Keratinocyte (primary cell): ENCODE measurements at places on chromosomes 12 and 14. TPM values are rescaled to one million over a fixed set of nuclear protein-coding genes. Genes with fewer than 3 reads are reported as not detected.

NDRG2 gene
- 11.1 to 15.4 TPM (median 12.5 TPM) in 3 replicates for polyA plus RNA-seq

RNASE2 gene
- polyA plus RNA-seq, result not detected in 3 replicates

MGP gene
- 0.24 to 0.33 TPM (median 0.31 TPM) in 3 replicates for polyA plus RNA-seq

RIN3 gene
- 0.79 to 4.7 TPM (median 1.2 TPM) in 3 replicates for polyA plus RNA-seq

WNT1 gene
- not detected in 3 replicates for polyA plus RNA-seq

ZDHHC22 gene
- polyA plus RNA-seq, result not detected in 3 replicates

GPHB5 gene
- not detected in 3 replicates for polyA plus RNA-seq

ASCL1 gene
- polyA plus RNA-seq, result 0.03 TPM in 1 of 3 replicates, not detected in the others

CDH24 gene
- polyA plus RNA-seq, result 3.5 to 5.8 TPM (median 3.9 TPM) in 3 replicates

VRTN gene
- polyA plus RNA-seq, result not detected in 3 replicates

ART4 gene
- polyA plus RNA-seq, result not detected in 3 replicates

DNA sequence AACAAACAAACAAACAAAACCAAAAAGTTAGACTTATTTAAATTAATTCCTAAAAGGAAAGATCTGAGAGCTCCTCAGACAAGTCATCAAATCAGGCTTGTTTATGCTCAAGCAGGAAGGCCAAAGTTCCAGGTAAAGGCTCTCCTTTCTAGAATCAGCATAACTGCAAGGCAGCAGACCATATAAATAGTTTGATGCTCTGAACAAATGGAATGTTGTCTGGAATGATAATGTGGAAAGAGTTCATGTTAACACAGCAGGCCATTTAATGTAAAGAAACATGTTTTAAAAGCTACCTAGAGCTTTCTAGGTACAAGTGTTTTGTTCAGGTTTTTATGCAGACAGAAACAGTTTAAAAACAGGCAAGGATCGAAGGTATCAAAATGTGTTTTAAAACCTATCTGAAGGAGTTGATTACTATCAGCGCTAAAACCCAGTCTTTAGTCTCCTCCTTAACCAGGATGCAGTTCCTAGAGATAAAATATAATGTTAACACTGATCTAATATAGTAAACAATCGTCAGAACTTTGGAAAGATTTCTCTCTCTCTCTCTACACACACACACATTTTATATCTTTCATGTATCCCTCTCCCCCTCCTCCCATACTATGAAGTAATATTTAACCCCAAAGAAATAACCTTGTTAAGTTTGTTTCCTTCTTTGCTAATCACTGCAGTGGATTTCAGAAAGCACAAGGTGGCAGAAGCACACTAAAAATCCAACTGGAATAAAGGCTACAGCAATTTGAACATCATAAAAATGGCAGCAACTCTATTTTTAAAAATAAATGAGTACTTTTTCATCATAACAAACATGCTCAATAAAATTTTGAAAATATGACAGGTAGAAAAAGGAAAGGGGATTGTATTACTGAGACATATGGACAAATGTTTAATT lies 135.5 kb downstream of the PAWR start:
- DNase-seq, result no peak

DNA sequence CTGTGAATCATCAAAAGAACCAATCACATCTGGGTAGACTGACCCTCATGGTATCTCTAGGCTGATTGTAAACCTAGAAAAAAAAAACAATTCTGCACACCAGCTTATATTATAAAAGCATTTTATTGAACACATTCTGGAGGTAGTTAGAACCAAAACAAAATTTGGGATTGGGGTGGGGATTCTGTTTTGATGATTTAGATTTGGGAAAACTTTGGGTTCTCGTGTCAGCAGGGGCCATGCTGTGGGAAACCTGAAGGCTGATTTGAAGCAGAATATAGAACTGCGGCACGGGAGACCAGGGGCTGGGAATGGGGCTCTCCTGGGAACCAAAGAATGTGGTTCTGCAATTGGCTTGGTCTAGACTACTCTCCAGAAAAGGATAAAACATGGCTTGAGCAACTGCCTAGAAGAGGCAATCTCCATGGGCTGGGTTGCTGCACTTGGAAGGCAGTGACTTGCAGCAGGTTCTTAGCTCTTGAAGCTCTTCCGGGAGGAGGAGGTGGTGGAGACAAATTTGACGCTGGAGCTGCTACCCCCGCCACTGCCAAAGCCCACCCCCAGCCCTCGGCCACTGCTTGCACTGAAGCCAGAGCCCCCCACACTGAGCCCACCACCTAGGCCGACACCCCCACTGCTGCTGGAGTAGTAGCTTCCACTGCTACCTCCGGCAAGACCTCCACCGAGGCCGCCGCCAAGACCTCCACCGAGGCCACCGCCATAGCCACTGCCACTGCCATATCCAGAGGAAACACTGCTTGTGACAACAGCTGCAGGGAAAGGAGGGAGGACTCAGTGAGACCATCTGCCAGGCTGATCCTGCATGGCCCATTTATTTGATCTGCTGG lies 5.5 kb downstream of the KRT5 start:
- DNase-seq, result no peak

DNA sequence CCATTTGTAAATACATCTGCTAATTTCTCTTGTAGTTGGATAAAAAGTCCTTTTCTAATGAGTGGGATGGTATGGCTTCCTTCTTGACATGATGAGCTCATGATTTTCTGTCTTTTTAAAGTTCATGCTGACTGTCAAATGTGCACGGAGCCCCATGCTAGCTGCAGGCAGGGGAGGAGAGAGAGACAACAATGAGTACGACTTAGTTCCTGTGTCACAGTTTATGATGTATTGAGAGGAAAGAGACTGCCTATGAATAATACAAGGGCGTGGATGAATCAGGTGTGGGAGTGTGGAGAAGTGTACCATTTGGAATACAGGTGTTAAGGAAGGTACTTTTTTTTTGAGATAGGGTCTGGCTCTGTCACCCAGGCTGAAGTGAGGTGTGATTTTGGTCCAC lies 10.7 kb upstream of the TBC1D30 start:
- no peak for DNase-seq

DNA sequence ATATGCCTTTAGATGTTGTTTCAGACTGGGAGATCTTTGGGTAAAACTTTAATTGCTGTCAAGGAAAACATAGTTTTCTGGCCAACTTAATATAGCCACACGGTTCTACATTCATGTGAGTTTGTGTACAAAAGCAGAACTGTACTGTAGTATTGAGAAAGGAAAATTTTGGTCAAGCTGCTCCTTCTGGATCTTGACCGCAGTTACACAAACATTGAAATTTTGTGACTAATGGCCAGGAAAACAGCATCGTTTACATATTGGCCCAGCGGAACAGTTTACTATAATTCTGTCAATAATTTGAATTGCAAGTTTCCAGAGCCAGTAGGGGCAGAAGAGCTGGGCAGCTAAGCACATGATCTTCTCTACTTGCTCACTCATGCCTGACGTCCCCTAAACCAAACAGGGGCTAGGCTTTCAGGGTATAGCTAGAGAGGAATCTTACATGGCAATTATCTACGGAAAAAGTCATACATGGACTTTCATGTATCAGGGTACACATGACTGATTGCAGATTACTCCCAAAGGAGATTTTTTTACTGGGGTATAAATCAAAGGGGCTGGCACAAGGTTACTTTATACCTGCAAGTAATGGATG lies 11.4 kb upstream of the ART4 start:
- no peak for DNase-seq

- DNase-seq, result no peak
These were observed 1.3 kb upstream of the RNU7-1 start for GRCh38 chr12:6942331-6942665.

DNA sequence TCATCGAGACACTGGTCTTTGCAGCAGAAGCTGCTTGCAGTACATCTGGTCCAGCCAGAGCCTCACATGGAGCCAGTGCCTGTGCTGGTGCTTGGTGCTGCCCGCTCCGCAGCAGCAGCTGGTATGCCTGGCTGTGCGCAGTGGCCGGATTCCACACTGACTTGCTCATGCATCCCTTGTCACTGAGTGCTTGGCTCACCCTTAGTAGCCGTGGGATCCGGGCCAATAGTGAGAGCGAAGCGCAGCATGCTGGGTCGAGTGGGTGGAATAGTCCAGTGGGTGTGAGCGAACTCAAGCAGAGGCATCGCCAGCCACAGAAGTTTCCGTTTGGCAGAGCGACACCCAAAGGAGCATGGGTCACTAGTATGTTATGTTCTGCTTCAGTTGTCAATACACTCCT lies 10.1 kb upstream of the FBXO33 start:
- DNase-seq, result no peak

DNA sequence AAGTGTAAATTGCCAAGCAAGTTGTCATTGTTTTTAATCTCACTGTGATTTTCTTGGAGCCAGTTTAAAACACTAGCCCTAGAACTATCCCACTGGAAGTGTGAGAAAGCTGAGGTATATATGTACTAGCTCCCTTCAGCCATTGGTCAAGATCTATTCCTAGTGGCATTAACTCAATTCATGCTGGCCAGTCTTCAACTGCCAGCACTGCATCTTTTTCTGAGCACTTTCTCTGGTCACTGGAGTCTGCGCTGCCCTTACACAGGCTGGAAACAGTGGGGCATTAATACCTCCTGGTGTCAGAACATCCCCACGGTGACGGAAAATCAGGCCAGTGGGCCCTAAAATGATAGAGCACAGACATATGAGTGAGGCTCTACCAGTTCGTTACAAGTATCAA lies 4.0 kb upstream of the NOVA1 start:
- no peak for DNase-seq

- DNase-seq, result no peak
These were observed 107.9 kb downstream of the ALG10B start for GRCh38 chr12:38424436-38424835.

- DNase-seq, result no peak
These were observed 372.9 kb upstream of the FAR2 start for GRCh38 chr12:28776220-28776619.

GRCh38 chr14:59699442-59699841 lies 122.8 kb upstream of the CCDC175 start:
- no peak for DNase-seq

GRCh38 chr12:130357241-130357640 lies 19.6 kb downstream of the PIWIL1 start:
- DNase-seq, result no peak

GRCh38 chr12:43406801-43407200 lies 145.2 kb downstream of the ADAMTS20 start:
- no peak for DNase-seq

DNA sequence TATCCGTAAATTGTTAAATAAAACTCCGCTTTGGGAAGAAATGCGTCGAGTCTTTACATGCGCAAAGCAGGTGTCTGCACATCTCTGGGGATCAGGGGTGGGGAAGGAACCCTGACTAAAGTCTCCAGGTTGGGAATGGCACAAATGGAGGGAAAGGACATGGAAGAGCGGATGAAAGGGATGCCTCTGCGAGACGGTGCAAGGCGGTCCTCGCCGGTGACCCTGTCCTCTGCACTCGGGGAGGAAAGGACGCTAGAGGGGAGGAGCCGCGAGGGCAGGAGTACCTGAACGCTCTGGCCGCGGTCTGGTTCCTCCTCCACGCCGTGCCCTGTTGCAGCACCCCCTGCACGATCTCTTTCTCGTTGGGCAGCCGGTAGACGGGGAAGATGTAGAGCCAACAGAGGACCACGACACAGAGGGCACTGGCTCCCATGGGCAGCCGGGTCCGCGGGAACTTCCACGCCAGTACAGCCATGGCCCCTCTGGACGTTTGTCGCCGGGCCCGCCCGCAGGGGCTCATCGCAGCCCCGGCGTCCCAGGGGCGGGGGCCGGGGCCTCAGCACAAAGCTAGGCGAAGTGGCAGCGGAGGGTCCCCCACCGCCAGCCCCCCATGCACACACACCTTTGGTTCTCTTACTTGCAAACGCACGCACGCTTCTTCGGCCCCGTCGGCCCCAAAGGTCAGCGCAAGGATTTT lies 646 bp downstream of the ST8SIA1 start:
- DNase-seq, result no peak

DNA sequence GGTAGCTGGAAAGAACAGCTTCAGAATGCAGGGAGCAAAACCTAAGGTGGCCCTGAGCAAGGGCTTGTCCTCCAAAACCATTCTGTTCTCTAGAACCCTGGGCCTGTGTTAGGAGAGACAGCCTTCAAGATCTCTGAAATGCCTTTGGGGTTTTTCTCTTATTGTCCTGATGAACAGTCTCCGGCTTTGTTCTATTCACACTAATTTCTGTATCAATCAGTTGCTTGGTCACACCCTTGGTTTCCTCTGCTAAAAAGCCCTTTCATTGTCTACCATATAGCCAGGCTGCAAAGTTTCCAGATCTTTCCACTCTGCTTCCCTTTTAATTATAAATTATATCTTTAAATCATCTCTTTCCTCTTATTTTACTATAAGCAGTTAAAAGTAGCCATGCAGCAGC lies 219.9 kb upstream of the ARID2 start:
- no peak for DNase-seq

DNA sequence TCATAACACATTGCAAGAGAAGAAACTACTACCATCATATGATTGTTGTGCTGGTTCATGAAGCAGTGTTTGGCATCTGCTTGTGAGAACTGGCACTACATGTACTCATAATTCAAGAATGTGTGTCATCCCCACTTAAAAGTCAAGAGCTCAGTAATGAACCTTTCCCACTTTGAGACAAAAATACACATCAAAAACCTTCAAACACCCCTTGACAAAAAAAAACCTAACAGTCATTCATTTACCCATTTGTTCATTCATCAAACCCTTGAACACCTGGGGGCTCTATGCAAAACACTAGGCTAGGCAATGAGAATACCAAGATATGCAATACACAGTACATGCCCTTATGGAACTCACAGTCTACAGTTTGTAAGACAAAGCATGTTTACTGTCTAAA lies 40.0 kb downstream of the KIF21A start:
- DNase-seq, result no peak

- DNase-seq, result no peak
These were observed 466.9 kb upstream of the STXBP6 start for GRCh38 chr14:25516838-25517237.

- DNase-seq, result peak; percentile 25
These were observed 1.5 kb upstream of the NTS start for GRCh38 chr12:85872497-85873091.

DNA sequence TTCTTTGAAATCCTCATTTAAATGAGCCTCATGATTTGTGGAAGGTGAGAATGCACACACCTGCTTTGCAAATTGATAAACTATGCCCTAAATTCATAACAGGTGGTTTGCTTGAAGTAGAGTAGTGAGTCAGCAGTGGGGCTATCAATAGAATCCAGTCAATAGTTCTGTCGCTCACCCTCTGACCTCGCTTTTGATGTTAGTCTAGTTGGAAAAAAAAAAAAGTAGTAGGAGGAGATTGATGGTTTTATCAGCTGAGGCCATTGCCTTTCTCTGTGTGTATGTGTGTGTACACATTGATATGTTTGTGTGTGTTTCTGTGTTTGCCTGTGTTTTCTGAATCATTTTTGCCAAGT lies 267.3 kb downstream of the SNAPC1 start:
- DNase-seq, result no peak

- DNase-seq, result no peak
These were observed 100.7 kb upstream of the RTL1 start for GRCh38 chr14:101004176-101004575.

- no peak for DNase-seq
These were observed 28.7 kb downstream of the MSRB3 start for GRCh38 chr12:65307169-65307501.

DNA sequence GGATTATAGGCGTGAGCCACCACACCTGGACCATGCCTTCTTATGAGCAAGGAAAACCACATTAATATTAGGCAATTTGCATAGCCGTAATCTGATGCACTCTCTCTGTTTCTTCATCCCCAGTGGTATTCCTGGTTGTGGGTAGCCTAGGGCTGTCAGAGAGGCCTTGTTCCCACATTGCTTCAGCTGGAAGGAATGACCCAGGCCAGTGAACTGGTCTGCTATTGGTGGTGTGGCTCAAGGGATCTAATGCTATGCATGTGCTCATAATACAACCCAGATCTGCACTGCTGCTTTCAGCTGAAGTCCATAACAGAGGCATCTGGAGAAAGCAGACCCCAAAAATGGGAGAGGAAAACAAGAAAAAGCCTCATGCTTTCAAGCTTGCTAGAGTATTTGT lies 33.1 kb upstream of the G2E3 start:
- DNase-seq, result no peak
